ENCODE measurements at places on chromosomes 5 and 9.

- DNase-seq, result no peak
Observed at GRCh38 chr5:24804221-24804681, 159.5 kb upstream of the CDH10 start.

GRCh38 chr9:126755317-126755875 lies 49.4 kb upstream of the ZBTB43 start:
- no peak for DNase-seq

DNA sequence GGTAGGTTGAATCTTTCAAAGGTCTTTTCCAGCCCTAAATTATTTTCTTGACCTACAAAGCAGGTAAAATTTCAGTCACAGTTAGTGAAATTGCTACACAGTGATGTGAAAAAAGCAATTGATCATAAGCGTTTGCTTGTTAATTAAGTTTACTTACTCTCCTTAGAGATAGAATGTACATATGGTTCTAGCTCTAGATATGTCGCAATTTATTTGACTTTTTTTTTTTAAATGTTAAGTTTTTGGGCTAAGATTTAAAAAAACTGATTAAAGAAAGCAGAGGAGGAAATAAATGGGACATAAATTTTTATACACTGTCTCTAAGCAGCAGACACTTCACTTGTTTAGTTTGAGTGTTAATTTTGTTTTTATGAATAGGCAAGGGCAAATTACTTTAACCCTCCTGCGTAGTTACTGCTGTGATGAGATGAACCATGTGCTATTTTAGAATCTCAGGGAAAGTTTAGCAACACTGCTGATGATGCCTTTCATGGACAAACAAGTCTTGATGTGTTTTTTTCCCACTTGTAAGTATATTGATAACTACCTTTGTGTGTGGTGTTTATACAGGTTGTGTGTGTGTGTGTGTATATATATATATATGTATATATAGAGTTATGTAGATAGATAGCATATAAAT lies 38.3 kb upstream of the FAM120AOS start:
- DNase-seq, result no peak

DNA sequence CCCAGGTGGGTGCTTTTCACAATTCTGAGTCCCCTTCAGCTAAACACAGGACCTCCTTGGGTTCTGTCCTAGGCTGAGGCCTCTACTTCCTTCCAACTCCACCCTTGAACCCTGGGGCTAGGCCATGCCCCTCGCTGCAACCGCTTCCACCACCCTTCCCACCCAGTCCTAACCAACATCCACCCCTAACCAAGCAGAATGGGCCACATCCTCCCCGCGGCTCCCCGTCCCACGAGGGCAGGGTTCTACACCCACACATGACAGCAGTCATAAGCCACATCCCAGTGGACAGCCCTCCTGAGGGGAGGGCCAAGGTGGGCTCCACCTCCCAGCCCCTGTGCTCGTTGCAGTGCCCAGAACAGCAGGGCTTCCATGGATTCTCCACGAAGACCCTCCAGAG lies 65.8 kb downstream of the SHB start:
- no peak for DNase-seq

DNA sequence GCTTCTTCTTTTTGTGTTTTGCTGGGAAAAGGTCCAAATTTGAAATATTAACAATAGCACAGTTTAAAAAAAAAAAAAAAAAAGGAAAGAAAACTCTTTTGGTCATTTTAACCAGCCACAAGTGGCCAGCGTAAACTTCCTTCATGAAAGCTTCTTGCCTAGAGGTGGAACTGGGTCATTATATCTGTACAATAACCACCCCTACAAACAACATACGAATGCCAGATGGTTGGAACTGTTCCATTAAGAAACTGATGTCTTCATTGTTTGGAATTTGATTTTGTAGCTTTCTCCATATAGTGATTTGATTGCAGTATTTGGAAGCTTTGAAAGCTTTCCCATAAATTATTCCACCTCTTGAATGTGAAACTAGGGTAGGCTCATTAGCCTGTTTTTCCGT lies 18.3 kb upstream of the LPAR1 start:
- no peak for DNase-seq

DNA sequence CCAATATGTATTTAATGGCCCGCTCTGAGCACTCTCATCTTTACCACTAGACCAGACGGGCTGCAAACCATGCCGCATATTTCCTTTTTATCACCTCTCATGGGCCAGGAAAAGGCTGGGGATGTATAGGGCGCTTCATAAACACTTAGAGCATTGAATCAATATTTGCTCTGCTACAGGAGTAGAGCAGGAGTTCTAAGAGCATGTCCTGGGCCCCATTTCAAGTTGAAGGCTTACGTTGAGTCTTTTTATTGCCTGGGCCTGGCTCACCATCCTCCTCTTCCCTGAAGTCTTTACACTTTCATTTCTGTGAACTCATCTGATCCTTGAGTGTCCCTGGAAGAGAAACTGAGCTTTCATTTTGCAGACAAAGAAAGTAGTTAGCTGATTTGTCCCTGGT lies 112.4 kb downstream of the FSTL4 start:
- no peak for DNase-seq

DNA sequence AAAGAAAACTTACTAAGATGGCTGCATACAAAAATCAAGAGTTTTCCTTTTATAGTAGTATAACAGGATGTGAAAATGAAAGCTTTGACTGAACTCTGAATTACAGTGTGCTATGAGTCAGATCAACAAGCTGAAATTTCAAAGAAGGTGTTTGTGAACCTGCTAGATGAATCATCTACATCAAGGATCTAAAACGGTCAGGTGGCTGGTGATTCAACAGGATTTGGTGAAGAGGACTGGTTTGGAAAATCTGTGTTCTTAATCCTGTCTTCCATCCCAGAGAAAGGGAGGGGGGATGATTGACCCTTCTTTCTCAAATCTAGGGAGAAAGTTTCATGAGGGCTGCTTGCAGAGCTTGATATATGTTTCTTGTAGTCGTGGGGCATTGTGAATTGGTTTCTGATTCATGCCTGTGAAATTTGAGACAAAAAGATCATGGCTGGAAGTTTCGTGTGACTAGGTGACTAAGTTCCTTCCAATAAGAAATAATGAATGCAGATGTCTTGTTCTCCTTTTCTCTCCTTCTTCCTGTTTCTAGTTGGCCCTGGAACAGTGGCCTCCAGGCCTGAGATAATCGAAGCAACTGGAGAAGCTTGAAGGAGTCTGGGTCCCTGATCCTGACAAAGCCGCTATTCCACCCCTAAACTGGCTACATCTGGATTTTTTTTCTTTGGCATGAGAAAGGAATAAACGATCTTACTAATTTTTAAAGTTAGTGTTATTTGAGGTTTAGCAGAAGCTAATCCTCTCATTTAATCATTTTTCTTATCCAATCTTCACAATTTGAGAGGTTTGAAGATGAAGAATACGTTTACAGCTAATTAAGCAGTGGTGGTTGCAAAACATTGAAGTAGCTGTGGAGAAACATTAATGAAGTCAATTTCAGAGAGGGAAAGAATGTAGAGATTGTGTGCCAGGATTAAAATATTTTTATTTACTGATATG lies 67.2 kb downstream of the MRPS30 start:
- no peak for DNase-seq

- no peak for DNase-seq
Observed at GRCh38 chr9:4797854-4798150, 5.1 kb downstream of the RCL1 start.

- DNase-seq, result no peak
Observed at GRCh38 chr5:117859176-117859575, 1129.2 kb downstream of the DTWD2 start.

DNA sequence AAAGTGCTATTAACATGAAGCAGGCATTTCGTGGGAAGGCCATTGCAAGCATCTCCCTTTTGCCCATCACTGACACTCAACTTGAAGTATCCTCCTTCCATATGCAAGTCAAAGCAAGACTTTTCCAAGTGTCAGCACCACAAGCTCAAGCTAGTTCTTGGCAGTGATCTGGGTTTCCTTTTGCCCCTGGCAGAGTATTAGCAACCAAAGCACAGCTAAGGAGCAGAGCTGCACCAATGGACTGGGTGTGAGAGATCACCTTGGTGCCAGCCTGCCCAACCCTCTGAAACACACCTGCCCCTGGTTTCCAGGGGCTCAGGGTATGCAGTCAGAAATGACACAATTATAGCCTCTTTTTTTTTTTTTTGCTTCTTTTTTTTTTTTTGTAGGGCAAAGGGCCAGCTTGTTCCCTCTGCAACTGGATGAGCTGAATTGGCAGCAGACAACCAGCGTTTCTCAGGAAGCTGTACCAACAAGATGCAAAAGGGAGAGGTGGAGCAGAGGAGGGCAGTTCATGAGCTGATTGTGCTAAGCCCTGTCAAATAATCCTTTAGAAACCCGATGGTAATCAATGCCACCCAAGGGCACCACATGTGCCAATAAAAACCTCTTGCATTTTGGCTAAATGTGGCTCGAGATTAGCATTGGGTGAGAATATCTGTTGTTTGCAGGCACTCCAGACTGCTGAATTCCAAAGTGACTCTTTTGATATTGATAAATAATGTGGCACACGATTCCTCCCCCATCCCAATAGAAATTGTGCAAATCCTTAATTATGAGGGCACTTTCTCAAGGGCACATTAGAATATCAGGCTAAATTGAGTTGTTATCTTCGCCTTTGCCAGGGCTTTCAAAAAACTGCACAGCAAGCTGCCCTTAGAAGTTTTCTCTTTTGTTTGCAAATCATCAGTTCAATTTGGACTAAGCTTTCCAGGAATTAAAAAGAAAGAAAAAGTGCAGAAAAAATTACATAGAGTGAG lies 192.4 kb downstream of the GAS1 start:
- DNase-seq, result no peak

DNA sequence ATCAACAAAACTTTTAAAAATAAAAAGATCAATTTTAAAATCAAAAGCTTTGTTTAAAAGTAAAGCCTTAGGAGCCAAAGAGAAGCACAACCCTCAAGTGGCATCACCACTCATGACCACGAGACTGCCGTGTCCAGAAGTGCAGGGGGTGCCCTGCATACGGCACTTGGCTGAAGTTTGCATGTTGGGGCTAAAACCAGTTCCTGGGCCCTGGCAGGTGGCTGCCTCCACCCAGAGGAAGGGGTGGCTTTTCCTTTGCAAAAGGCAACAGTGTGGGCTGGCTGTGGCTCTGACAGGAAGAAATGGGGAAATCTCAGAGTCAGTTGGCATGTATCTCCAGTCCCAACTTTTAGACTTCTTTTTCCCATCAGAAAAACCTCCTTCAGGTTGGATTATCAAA lies 15.3 kb downstream of the TRMO start:
- no peak for DNase-seq

DNA sequence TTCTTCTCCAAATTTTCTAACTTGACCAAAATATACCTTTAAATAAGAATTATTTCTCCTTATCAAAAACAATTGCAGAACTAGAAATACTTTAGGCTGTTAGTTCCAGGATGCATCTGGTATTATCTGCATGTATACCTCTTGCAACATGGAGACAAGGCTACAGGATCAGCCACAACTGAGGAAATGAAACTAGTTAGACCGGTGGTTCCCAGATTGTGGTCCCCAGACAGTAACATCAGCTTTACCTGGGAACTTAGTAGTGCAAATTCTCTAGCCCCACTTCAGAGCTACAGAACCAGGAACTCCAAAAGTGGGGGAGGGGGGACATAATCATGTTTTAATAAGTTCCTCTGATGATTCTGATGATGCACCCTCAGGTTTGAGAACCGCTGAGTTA lies 61.6 kb upstream of the C9orf72 start:
- no peak for DNase-seq

- DNase-seq, result no peak
Observed at GRCh38 chr5:124652514-124652819, 94.0 kb downstream of the ZNF608 start.

DNA sequence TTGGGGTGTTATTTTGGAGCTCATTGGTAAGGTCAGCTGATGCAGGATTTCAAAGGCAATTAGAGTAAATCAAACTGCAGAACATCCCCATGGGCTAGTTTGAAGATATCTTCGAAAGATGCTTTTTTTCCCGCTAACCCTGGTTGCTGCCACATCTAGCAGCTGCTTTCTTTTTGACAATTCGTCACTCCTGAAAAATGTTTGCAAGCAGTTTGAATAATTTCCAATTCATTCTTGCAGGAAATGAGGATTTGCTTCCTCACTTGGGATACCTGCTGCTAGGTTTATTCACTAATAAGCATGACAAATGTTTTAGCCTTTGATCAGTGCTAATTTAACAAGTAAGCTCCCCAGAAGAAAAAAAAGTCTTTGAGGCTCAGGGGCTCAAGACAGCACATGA lies 649.6 kb upstream of the RORB start:
- DNase-seq, result no peak

DNA sequence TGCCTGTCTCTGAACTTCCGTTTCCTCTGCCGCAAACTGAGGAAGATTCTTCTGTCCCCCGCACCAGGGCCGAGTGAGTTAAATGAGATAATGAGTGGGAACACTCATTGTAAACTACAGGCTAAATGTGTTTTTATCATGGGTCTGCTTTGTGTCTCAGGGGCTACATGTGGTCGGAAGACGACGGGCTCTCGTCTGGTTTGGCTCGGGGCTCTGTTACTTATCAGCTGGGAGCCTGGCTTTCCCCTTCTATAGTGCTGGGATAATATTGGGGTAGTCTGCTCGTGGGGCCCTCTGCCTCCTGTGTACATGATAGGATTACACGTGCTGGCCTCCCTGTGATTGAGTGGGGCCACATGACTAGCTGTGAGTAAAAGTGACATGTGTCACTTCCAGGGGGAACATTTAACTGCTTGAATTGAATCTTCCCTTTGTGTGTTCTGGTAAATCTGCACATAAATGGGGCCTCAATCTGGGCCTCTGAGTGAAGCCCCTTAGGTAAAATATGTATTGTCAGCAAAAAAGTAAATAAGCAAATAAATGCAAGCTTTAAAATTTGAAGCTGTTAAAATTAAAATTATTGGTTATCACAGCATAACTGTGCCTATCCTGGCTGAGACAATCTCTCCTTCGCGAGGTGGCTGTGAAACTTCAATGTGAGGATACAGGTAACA lies 86.9 kb upstream of the SH3PXD2B start:
- no peak for DNase-seq

DNA sequence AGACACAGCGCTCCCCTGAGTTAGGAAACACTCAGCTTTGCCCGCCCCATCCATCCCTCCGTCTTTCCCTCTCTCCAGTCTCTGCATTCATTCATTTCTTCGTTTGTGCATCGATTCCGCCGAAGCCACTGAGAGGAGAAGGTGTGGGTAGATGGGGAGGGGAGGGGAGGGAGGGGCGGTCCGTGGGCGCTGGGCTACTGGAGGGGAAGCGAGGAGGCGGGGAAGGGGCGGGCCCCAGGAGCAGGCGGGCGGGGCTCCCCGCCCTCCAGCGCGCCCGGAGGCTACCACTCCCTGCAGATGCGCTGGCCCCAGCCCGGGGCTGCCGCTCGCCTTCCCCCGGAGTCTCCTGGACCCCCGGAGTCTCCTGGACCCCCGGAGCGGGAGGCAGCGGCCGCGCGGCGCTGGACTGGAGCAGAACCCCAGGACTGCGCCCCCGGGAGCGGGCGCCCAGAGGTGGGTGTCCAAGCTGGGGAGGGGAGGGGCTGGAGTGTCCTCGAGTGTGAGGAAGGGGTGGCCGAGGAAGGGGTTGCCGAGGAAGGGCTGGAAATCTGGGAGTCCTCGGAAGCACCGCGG lies 159.5 kb downstream of the C9orf152 start:
- peak; percentile 26 for DNase-seq

DNA sequence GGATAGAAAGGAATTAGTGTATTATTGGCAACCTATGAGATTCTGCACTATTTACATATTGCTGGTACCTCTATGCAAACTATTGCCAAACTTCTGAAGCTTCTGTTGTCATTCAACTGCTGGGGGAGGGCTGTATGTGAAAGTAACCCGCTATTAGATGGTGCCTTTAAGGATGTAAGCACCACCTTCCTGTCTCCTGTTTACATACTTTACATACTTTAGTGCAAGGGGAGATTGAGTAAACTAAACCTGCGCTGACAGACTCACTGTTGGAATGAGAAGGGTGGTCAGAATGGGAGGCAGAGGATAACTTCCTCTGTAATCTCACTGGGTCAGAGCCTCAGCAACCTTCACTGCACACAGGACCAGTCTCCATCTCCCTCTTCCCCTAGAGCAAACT lies 123.8 kb downstream of the NR3C1 start:
- DNase-seq, result no peak
